SK-N-MC (cell line): ENCODE measurements at places on chromosomes 7 and 10.
A peak's percentile ranks its signal among the peaks of the same experiment; 100 is the strongest.

GRCh38 chr7:66518151-66518691 lies 110.5 kb upstream of the KCTD7 start:
- DNase-seq = no peak

DNA sequence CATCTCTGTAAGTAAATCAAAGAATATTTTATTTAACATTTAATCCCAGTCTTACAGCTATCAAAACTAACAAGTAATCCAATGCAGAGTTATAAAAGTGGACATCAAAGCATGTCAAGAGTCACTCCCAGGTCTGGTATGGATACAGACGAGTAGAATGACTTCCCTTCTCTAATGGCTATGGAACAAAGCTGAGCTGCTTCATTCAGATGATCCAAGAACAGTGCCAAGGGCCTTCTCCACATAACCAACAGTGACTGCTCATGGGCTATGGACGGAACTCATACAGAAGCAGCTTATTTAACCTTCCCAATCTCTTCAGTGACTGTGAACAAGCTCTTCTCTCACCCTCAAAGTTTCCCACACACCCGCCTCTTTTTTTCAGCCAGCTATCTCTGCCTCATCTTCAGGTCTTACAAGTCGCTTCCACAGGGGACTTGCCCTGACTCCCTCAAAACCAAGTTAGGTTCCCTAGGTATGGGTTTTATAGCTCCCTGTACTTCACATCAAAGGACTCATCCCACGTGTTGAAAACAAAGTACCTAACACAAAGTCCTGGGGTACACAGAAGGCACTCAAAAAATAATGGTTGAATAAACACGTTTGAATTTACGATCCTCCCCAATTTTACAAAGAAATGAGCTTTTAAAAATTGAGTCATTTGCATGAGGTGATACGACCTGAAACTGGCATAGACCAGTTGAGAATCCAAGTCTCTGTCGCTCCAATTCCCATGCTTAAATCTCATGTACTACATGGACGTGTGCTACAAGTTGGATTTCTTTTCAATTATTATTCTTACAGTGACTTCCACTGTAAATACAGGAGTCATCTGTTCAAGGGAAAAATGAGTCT lies 3.1 kb downstream of the USP6NL start:
- DNase-seq = no peak

GRCh38 chr7:40162516-40162915 lies 27.7 kb downstream of the SUGCT start:
- no peak for DNase-seq

DNA sequence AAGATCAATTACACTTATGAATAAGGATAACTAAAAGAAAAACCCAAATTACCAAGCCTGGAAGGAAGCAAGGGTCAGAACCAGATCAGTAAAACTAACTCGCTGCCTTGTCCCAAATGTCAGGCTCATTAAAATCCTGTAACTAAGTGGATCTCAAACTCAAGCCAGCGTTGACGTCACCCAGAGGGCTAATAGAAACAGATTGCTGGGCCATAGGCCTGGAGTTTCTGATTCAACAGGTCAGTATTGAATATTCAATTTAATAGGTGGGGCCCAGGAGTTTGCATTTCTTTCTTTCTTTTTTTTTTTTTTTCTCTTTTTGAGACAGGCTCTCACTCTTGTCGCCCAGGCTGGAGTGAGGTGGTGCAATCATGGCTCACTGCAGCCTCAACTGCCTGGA lies 397.0 kb downstream of the CALN1 start:
- DNase-seq = no peak

DNA sequence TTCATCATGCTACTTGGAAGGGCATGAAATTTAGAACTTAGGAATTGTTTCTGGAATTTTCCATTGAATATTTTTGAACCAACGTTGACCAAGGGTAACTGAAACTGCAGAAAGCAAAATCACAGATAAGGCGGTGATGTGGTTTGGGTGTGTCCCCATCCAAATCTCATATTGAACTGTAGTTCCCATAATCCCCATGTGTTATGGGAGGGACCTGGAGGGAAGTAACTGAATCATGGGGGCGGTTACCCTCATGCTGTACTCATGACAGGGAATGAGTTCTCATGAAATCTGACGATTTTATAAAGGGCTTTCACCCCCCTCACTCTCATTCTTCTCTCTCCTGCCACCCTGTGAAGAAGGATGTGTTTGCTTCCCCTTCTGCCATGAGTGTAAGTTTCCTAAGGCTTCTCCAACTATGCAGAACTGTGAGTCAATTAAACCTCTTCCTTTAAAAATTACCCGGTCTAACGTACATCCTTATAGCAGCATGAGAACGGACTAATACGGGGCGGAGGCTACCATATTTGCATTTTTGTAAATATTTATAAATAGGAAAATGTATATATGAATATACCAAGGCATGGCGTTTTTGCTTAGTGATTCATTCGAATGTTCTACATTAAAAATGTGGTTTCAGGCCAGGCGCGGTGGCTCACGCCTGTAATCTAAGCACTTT lies 12.4 kb downstream of the NMT2 start:
- DNase-seq = no peak

DNA sequence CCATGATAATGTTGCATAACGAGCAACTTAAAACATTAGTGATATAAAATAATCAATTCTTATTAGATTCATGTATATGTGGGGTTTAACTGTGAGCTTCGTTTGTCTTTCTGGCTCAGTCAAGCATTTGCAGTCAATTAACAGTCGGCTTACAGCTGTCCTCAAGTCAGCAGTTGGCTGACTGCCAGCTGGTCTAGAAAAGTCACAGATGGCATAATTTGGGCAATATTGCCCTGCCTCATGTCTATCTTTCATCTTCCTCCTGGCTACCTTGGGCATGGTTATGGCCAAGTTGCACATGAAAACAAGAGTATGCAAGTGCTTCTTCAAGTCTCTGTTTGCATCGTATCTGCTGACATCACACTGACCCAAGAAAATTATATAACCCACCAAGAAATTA lies 186.1 kb upstream of the ZWINT start:
- DNase-seq = no peak

GRCh38 chr10:34498821-34499220 lies 316.3 kb downstream of the PARD3 start:
- no peak for DNase-seq

- DNase-seq = no peak
Measured at GRCh38 chr7:154859747-154860620, 142.9 kb downstream of the PAXIP1 start.

- no peak for DNase-seq
Measured at GRCh38 chr10:31975157-31975765, 46.6 kb upstream of the ARHGAP12 start.

- no peak for DNase-seq
Measured at GRCh38 chr10:94427166-94427565, 24.8 kb downstream of the TBC1D12 start.

GRCh38 chr7:524800-525199 lies 5.2 kb upstream of the PDGFA start:
- no peak for DNase-seq

DNA sequence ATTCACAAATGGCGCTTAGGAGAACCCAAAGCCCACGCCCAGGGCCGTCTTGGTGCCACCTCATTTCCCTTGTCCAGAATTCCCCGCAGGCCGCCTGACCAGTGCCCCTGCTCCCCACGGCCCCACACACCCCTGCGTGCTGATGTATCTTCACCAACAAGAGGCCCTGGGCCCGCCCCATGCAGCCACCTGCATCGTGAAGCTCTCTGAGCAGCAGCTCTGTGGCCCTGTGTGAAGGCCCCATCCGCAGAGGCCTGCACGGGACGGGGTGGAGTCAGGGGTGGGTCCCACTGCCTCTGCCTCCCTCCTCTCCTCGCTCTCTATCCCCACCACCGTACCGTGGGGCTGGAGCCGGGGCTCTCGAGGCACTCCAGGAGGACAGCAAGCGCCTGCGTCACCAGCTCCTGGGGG lies 14.7 kb downstream of the BRAT1 start:
- DNase-seq = no peak

GRCh38 chr10:101732096-101732495 lies 37.1 kb upstream of the FBXW4 start:
- no peak for DNase-seq

DNA sequence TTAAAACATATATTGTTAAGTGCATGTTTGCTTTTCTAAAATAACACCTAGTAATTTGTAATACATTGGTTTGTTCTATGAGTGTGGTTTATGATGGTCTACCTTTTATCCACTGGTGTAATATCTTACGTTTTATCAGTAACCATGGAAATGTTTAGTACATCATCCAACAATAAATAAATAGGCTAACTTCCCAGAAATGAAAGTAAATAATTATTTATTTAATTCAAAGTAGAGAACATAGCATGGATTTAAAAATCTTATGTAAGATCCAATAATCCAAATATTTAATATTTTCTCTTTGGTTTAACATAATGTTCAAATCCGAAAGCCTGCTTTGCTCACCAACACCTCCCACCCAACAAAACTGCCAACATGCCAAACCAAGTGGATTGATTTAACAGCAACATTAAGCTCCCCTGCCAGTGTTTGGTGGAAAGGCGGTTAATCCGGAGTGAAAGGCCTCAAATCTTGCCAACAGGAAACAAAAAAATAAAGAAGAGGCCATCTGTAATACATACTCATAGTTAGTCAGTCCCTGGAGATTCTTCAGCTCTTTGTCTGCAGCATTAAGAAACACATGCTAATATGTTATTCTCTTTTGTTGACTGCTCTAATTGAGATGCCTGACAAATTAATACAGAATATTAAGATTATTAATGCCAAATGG lies 897.8 kb downstream of the CNTNAP2 start:
- no peak for DNase-seq

GRCh38 chr7:26090927-26091519 lies 61.0 kb upstream of the NFE2L3 start:
- peak; percentile 37 for DNase-seq

- no peak for DNase-seq
Measured at GRCh38 chr7:158811461-158811860, 17.8 kb downstream of the ESYT2 start.

DNA sequence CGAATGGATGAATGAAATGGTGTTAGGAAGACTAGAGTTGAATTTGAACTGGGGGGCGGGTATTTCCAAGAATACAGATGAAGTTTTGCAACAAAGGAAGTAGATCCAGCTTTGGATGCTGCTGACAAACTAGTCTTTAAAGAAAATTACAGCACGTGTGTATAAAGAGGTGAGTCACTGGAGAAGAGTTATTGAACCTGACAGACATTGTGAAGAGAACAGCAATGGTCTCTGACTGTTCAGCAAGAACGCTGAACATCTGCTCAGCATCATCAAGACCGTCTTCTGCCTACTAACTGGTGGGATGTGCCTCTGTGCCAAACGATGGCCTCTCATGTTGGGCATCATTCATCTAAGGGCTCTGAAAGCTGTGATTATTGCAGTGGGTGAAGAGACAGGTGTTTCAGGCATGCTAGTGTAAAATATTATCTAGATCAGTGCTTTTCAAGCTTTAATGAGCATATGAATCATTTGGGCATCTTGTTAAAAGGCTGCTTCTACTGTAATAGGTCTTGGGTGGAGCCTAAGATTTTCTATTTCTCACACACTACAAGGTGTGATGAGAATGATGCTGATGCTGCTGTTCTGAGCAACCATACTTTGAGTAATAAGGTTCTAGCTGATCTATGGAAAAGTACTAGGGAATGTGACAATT lies 291.3 kb downstream of the PTEN start:
- no peak for DNase-seq

GRCh38 chr7:35969066-35969465 lies 168.2 kb downstream of the SEPTIN7 start:
- no peak for DNase-seq

- DNase-seq = no peak
Measured at GRCh38 chr7:101906291-101907240, 89.1 kb downstream of the CUX1 start.

DNA sequence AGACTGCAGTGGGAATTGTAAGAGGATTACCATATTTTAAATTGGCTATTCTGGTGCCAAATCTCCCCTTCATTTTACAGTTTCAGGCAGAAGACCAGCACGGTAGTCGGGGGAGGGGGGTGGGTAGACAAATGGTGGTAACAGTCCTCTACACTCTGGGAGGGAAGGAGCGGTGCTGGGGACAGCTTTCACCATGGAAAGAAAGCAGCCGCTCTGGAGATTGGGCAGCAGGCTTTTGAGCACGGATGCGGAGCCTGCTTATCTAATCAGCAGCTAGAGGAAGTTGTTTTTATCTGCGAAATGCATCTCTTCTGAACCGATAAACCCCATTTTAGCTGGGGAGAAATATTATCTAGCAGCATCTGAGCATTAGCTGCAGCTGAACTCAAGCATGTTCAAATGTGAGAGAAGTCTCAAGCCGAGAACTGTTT lies 28.7 kb downstream of the IKZF1 start:
- DNase-seq = no peak

DNA sequence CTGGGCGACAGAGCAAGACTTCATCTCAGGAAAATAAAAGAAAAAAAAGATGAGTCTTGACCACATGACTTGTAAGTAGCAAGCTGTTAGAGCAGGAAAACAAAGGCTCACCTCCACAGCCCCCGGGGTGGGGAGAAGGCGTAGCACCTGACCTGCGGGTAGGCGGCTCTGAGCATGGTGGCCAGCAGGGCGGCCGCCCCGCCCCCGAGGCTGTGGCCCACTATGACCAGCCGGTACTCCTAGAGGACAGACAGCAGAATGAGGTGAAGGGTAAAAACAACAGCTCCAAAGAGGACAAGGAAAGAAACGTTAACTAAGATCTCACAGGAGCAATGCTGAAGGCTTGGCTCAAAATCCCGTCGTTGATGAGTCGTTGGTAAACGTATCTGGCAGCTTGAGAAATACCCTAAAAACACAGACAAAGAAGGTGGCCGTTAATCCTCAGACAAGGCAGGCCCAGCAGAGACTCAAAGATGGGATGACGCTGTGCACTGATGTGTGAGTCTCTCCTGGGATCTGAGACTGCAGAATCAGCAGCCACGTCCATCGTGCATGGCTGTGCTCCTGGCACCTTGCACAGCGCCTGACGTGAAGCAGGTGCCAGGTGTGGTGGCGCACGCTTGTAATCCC lies 31.1 kb downstream of the DAGLB start:
- no peak for DNase-seq

DNA sequence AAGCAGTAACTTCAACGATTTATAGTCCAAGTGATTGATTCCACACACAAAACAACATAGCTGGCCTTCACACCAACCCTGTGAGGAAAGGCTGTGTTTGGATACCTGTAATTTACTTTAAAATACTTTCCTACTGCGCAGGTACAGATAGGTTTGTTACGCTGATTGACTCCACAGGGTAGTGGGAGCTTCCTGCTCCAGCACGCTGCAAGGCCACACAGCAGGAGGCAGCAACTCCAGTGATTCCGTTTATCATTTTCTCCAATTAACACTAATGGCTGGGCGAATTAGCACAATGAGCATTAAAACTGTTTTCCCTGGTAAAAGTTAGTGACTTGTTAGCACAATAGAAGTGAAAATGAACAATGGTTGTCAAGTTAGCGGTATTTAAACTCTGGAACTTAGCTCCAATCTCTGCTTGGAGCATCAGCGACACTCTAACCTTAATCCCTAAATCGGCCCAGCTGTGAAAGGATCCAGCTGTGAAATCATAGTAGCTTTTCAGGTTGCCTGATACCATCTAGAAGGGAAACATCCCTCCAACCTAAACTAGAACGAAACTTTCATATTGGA lies 959 bp downstream of the DCLRE1C start:
- DNase-seq = no peak

GRCh38 chr10:14016011-14016536 lies 314.6 kb downstream of the FRMD4A start:
- DNase-seq = no peak
